ENCODE measurements at places on chromosomes 6 and 20. TPM values are rescaled to one million over a fixed set of nuclear protein-coding genes. Genes with fewer than 3 reads are reported as not detected.

DNA sequence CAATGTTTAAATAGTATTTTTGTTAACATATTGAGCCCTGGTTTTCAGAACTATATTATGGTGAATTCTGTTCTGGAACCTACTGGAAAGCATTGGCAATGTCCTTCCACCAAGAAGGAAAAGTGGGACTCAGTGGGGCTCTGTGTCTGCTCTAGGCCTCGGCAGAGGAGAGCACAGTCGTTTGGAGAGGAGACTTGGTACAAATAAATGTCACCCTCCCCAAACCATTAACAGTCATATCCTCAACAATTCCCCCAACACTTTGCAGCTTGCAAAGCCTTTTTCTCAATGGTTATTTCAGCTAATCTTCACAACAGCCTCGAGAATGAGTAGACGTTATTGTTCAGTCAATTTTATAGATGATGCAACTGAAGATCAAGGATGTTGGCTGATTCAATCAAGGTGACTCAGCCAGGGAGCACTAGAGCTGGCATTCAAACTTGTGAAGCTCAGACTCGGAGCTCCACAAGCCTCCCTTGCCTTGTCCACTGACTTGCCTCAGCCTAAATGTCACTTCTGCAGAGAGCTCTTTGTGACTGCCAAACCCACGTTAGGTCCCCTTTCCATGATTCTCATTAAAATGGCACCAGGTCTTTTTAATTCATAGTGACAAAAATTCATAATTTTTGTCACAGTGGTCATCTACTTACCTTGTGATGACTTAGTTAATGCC, 60.6 kb downstream of the TOX2 start:
- no peak for DNase-seq

DNA sequence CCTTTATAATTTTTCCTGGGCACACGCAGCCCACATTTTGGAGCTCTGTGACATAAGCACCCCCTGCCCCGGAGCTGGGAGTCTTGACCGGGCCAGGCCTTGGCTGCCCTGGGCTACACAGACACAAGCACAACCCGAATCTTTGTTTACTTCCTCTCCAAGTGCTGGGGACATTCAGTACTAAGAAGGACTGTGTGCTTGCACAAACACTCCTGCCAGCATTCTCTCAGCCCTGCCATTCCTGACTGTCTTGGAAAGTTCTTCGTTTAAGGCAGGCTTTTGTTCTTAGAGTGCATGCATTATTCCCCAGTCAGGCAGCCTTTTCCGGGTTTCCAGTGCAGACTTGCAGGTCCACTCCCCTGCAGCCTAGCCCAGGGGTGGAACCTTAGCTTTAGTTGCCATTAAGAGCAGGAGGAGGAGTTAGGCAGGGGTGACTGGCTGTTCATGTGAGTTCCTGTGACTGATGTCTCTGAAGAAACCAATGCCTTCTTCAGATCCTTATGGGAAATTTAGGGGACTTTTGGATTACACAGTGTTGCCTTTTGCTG, 28.6 kb downstream of the FOXO3 start:
- no peak for DNase-seq

DNA sequence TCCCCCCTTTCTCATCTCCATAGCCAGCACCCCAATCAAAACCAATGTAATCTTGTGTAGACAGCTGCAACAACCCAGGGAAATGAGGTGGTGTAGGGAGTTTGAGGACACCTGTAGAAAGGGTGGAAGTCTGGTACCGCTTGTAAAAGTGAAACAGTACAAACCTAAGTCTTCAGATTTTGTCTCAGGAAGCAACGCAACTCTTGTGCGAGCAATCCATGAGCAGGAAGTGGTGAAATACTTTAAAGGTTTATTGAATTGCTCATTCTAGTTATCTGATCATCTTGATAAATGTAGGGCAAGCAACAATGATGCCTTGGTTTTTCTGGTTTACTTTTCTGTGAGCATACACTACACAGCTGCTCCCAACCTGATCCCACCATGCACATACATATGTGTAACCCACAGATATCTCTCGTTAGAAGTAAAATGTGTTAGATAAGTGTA, 71.1 kb upstream of the THEMIS start:
- DNase-seq, result no peak

GRCh38 chr6:44739181-44739580, 351.7 kb downstream of the CDC5L start:
- DNase-seq, result no peak

DNA sequence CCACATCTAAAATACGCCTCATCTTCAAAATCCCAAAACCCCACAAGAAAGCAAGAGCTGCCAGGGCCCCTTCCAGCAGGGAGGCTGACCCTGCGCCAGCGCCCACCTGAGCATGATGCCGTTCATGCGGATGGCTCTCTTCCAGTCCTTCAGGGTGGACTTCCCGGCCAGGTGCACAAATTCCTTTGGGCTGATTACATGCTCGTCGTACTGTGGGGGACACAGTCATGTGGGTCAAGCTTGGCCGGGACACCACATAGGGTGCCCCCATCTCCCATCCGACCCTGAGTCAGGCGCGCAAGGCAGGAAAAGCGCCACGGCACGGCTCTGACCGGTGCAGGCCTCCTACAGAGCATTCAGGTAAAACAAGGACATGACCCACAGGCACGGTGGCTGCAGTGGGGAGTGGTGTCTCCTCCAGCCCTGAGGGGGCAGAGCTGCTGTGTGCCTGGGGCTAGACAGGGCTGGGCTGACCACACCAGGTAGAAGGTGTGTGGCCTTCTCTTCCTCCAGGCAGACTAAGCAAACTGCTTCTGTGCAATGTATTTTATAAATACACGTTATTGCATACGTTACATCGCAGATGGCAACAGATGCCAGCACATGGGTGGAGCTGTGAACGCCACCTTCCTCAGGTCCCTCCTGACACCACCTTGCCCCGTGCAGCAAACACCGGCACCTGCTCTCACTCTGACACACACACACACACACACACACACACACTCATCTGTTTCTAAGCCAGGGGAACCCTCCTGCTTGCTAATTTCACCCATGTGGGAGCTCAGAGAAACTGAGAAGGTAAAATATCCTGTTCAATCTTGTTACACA, 23.8 kb upstream of the HELZ2 start:
- no peak for DNase-seq

GRCh38 chr20:58228484-58229197, at the start of gene ANKRD60:
Gene ANKRD60, minus strand, starts transcription at chr20:58228653. Its CDS starts 0 bp downstream, at chr20:58228653.
- no peak for DNase-seq

- DNase-seq, result no peak
These were observed 48.2 kb downstream of the RAB44 start for GRCh38 chr6:36745836-36746235.

DNA sequence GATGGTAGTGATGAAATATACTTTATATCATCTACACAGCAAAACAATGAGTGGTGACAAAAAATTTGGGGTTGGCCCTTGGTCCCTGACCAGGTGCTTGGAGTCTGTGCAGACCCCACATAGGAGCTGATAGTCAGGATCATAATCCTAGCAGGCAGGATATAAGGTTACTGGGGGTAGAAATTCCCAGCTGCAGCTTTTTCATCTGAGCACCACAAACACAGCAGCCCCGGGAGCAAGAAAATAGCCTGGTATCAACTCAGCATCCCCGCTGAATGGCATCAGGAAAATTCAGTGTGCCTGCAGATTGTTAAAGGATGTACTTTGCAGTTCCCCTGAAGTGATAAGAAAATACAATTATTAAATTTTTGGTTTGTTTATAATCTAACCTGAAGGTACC, 27.8 kb upstream of the RPL7L1 start:
- no peak for DNase-seq

DNA sequence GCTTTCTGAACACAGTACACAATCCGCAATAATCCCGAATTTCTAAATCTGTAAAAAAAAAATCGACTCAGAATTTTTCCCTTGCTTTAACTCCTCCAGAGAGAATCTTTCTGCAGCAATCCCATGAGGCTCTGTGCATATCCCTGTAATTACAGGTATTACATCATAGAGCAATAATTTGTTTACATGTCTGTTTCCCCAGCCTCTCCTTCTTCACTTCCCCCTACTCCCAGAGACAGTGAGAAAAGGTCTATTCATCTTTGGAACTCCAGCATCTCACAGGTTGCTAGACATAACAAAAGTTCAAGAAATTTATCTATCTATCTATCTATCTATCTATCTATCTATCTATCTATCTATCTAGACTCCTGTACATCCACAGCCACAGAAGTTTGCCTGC, 26.0 kb downstream of the KLHL31 start:
- DNase-seq, result no peak

- DNase-seq, result no peak
These were observed 28.3 kb downstream of the SLC22A3 start for GRCh38 chr6:160376445-160376844.

GRCh38 chr20:36585410-36586125, 12.2 kb downstream of the TGIF2 start:
- no peak for DNase-seq

GRCh38 chr6:142868917-142869316, 76.1 kb downstream of the HIVEP2 start:
- no peak for DNase-seq

GRCh38 chr6:156969233-156969632, 192.1 kb downstream of the ARID1B start:
- no peak for DNase-seq

DNA sequence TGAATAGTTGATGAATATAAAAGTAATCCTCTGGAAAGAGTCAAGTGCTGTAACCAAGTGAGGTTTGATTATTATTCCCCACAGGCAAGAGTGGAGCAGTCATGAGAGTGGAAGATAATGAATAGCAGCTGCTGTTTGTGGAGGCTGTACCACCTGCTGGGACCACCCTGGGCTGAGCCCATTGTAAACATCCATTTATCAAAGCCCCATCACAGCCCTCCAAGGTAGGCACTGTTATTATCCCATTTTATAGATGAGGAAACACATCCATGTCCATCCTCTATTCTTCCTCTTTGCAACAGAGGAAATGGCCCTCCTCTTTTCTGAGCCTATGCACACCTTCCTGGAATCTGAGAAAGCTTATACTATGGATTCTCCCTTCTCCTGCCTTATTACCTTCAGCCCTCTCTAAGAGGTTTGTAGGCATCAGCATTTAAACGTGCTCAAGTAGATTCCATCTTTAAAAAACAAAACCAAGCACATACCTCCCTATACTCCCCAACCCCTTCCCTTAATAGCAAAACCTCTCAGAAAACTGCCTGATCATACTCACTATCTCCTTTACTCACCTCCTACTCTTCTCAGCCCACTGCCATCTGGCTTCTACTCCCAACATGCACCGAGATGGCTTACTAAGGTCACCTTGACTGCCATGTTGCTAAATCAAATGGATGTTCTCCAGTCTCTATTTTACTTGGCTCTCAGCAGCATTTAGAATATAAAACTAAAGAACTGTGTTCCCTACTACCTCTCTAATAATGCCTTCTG, 37.1 kb downstream of the CDH22 start:
- DNase-seq, result no peak

- no peak for DNase-seq
These were observed 18.1 kb upstream of the ATRN start for GRCh38 chr20:3452690-3453089.

GRCh38 chr20:9203081-9203447, 134.2 kb downstream of the PLCB4 start:
- no peak for DNase-seq

- no peak for DNase-seq
These were observed 256.6 kb downstream of the PLCB1 start for GRCh38 chr20:8388707-8389106.

- no peak for DNase-seq
These were observed 7.0 kb downstream of the PTPN1 start for GRCh38 chr20:50516935-50517816.

- no peak for DNase-seq
These were observed 627.5 kb downstream of the PRKN start for GRCh38 chr6:162100096-162100495.

- no peak for DNase-seq
These were observed 88.7 kb downstream of the THBS2 start for GRCh38 chr6:169164986-169165385.

- no peak for DNase-seq
These were observed 7.7 kb downstream of the HBS1L start for GRCh38 chr6:135046912-135047311.

- DNase-seq, result no peak
These were observed 40.4 kb upstream of the RAB22A start for GRCh38 chr20:58268936-58269619.

DNA sequence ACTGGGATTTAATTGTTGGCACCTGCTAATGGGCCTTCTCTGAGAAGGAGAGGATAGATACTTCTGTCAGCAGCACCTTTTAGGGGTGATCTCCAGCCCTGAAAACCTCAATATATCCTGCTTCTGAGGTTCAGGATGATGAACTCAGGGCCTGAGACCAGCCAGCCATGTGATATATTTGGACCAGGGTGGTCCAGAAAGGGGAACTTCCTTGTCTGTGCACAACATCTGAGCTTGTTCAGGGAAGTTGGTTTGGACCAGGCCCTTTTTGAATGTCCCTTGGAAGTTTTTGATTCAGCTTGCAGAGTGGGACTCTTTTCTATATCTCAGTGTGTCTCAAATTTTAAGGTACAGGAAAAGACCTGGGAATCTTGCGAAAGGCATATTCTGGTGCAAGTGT, 85.8 kb downstream of the GFRA4 start:
- no peak for DNase-seq

DNA sequence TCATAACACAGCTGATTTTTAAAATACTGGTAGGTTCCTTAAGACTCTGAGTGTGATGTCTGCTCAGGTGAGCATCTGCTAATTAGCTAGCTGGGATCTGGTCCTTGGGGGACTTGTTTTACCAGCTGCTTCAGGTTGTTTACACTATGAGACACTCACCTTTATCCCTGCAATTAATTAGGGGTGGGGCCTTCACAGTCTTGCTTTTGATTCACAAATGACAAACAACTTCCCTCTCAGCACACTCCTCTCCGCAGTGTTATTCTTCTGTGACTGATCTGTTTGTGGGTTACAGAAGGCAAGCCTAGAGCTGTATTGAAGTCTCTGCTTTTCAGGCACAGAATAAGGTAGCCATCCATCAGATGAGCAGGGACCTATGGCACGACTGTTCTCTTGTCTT, 62.0 kb upstream of the CD83 start:
- no peak for DNase-seq

DNA sequence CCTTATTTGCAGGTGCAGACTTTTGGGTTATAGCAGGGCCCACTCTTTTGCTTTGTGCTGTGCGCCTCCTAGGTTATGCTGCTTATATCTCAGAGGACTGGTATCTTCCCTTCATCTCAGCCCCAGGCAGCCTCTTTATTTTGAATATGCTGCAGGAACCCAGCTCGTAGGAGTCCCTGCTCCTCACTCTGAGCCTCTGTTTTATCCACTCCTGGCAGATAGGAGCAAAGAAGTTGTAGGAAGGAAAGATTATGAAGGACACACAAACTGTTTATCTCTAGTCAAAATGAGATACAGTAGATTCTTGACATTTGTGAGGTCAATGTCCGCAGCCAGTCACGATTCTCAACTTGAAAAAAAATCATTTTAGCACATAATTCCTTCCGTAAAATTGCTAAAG, 15.6 kb downstream of the L3MBTL3 start:
- no peak for DNase-seq

The POM121L2 gene
- polyA plus RNA-seq, result not detected

The TMEM170B gene
- polyA plus RNA-seq, result 9.2 TPM

The HLA-DMA gene
- polyA plus RNA-seq, result 18.3 TPM

The ZSWIM3 gene
- polyA plus RNA-seq, result 5.8 TPM

The SRSF6 gene
- polyA plus RNA-seq, result 296 TPM

The RSPO4 gene
- 1.0 TPM for polyA plus RNA-seq

The TP53TG5 gene
- 0.79 TPM for polyA plus RNA-seq

The CD109 gene
- 15.5 TPM for polyA plus RNA-seq

The HRH3 gene
- 0.04 TPM for polyA plus RNA-seq

The GTSF1L gene
- not detected for polyA plus RNA-seq

The TPMT gene
- polyA plus RNA-seq, result 29.5 TPM

Data from right renal cortex interstitium (tissue), 3 donors.